ENCODE measurements at places on chromosomes 4 and X.

- DNase-seq: no peak
Measured at GRCh38 chr4:39456946-39457763, 1.6 kb downstream of the RPL9 start.

GRCh38 chr4:48133669-48134068, 381 bp downstream of the TXK start:
- no peak for DNase-seq

DNA sequence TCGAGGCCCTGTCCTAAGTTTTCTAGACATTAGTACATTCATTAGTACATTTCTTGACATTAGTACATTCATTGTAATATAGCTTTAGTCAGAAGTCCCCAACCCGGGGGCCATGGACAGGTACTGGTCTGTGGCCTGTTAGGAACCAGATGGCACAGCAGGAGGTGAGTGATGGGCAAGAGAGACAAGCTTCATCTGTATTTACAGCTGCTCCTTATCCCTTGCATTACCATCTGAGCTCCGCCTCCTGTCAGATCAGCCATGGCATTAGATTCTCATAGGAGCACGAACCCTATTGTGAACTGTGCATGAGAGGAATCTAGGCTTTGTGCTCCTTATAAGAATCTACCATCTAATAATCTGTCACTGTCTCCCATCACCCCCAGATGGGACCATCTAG, 48.0 kb downstream of the GATB start:
- DNase-seq: no peak

DNA sequence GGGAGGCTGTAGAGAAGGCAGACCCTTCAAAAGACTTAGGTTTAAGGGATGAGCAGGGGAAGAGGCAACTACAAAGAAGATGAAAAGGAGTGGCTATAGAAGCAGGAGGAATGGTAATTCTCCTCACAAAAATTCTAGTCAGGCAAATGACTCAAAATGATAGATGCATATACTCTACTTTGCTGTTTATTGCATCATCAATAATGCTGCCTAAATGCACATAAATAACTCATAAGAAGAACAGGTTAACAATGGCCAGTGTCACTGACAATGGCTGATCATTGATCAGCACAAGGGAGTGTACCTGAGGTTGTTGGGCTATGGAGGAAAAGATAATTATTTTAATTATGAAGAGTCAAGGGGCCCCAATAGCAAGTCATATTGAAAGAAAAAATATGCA, 184.7 kb upstream of the ETNPPL start:
- no peak for DNase-seq

GRCh38 chrX:18643243-18643642, 28.7 kb downstream of the RS1 start:
- DNase-seq: no peak

DNA sequence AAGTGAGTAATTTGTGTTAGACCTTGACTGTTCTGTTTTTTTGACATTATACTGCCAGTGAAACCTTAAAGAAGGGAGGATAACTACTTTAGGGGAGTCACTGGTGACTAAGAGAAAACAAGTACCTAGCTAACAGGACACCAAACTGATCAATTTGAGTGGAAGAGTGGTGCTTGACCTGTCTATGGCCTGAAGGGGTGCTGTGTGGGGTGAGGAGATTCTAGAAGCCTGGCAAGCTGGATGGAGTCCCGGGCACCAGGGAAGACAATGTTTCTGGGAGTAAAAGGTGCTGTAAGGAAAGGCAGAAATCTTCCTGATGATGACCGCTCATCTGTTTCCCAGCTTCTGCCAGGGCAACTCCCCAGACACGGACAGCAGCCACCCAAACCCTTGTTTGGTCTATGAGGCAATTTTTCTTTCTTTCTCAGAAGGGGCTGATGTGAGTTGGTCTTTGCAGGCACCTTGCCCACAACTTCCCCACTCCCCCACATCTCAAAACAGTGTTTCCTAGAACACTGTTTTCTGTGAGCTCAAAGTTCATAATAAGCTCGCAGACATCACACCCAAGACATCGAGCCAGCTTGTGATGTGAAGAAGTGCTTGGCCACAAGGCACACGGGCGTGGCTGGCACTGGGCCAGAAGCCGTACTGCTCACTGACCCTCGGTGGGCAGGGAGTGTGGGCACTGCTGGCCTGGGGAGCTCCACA, 4.6 kb downstream of the TXK start:
- no peak for DNase-seq

- no peak for DNase-seq
Measured at GRCh38 chr4:40307627-40308497, 27.3 kb upstream of the CHRNA9 start.

GRCh38 chrX:14598330-14598729, 69.0 kb downstream of the GLRA2 start:
- no peak for DNase-seq

GRCh38 chr4:152255437-152255836, 280.5 kb downstream of the FBXW7 start:
- peak; percentile 59 for DNase-seq

DNA sequence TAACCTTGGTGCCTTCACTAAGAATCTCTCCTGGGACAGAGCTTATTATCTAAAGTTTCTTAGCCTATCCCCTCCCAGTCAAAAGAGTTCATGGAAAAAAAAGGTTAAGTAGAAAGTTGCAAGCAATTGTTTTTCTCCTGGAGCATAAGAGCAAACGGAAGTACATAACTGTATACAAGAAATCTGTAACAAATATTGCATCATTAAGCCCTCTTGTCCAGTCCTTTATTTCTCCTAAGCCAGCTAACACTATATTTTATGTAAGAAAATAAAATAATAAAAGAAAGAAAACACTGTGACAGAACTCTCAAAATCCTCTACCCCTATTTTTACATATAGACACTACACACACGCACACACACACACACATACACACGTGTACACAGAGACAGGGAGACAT, 255.3 kb downstream of the NAF1 start:
- DNase-seq: no peak

- no peak for DNase-seq
Measured at GRCh38 chrX:66016905-66017658, 22.8 kb downstream of the VSIG4 start.

DNA sequence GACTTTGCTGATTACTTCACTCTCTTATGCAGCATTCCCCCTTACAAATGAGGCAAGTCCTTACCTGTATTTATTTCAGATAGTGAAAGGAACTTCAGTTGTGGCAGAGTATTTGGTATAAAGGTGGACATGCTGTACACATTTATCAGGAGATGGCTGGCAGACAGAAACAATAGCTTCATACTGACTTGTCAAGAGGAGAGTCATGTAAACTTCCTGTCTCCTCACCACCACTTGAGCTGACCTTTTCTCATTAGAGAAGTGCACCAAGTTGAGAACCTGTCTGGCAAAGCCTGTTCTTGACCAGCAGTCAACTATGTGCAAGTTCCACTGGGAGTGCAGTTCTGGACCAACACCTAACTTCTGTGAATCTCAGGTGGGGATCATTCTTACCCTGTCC, 80.8 kb downstream of the LARP1B start:
- no peak for DNase-seq

Measured in NCI-H1092 (cell line).